ENCODE measurements at places on chromosomes 7 and 10.

GRCh38 chr7:150381785-150382122 lies 2.6 kb downstream of the ZNF775 start:
- no peak for DNase-seq

DNA sequence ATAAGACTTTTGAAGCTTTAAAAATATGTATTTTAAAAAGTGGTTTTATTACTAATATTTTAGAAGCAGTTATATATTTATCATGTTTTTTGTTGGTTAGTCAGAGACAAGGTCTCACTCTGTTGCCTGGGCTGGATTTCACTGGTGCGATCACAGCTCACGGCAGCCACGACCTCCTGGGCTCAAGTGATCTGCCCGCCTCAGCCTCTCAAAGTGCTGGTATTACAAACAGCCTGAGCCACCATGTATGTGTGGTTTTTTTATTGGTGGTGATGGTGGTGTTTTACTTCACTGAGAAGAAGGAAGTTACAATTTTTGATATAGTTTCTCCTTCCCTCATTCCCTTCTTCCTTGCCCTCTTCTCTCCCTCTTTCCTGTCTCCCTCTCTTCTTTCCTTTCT lies 13.4 kb downstream of the NHLRC2 start:
- no peak for DNase-seq

DNA sequence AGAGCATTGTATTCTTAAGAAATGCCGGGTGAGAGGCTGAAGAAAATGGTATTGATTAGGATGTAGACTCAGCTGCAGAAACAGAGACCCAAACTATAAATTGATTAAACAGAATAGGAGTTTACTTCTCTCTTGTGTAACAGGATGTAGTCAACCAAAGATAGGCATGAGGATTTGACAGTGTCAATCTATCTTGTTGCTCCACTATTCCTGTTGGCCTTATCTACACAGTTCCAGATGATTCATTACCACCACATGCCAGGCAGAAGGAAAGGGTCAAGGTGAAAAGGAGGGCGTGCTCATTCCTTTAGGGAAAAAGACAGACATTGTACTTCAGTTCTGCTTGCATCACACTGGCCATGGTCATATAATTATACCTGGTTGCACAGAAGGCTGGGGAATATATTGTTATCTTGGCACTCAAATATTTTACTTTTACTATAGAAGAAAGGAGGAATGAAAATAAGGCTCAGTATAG lies 11.9 kb upstream of the DMTF1 start:
- no peak for DNase-seq

DNA sequence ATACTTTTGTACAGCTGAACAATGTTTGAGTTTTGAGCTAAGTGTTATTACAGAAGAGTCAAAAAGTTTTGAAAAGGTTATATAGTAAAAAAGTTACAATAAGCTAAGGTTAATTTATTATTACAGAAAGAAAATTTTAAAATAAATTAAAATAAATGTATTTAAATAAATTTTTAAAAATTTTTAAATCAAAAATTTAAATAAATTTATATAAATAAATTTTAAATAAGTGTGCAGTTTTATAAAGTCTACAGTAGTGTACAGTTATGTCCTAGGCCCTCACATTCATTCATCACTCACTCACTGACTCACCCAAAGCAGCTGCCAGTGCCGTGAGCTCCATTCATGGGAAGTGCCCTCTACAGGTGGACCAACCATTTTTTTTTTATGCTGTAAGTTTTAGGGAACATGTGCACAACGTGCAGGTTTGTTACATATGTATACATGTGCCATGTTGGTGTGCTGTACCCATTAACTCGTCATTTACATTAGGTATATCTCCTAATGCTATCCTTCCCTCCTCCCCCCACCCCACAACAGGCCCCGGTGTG lies 462.9 kb upstream of the ZMIZ1 start:
- DNase-seq: no peak

- DNase-seq: no peak
Measured at GRCh38 chr10:88243836-88244730, 339.0 kb downstream of the RNLS start.

- peak; percentile 68 for DNase-seq
Measured at GRCh38 chr10:69318867-69319727, 40.8 kb downstream of the HK1 start.

DNA sequence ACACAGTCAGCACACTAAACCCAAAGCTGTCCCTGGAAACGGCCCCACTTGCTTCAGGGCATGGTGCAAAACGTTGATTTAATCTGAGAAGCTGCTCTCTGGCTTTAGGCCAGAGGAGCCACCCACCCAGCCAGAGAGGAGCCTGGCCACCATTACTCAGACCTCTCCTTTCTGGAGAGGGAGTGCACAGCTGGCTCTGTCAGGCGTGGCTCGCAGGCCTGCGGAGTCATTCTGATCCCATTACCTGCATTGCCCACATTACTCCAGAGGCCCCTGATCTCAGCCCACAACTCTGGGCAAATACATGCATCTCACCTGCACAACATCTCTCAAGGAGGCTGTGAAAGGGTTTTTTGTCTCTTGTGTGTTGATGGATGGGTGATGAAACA lies 370.0 kb upstream of the IGFBP3 start:
- DNase-seq: no peak

GRCh38 chr7:91465595-91466061 lies 201.4 kb downstream of the FZD1 start:
- DNase-seq: no peak

GRCh38 chr7:155811895-155812761 lies at the start of gene SHH:
SHH (minus strand) TSS chr7:155812463; CDS start chr7:155812122, 341 bp downstream.
- DNase-seq: no peak

GRCh38 chr7:41700044-41700471 lies 2.8 kb downstream of the INHBA start:
- no peak for DNase-seq

GRCh38 chr10:72243822-72244437 lies 27.9 kb upstream of the ASCC1 start:
- peak; percentile 19 for DNase-seq

DNA sequence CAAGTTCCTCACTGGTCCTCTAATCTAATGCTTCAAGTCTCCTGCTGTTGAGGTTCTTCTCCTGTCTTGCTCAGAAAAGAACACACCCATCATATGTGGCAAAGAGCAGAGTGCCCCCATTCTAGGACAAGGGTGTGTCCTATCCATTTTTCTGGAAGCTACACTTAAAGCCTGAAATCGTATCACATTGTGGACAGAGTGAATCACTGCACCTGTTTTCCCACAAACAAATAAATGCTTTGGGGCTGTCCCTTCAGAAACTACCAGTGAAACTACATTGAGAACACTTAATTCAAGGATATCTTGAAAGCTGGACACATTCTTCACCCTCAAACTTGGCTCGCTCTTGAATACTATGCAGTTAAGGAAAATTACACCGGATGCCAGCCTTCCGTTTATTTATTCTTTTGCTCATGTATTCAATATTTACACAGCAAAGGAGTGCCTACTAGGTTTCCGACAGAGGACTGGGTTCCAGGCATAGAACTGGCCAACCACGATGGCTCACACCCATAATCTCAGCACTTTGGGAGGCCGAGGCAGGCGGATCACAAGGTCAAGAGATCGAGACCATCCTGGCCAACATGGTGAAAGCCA lies 473.0 kb downstream of the GALNT17 start:
- no peak for DNase-seq

DNA sequence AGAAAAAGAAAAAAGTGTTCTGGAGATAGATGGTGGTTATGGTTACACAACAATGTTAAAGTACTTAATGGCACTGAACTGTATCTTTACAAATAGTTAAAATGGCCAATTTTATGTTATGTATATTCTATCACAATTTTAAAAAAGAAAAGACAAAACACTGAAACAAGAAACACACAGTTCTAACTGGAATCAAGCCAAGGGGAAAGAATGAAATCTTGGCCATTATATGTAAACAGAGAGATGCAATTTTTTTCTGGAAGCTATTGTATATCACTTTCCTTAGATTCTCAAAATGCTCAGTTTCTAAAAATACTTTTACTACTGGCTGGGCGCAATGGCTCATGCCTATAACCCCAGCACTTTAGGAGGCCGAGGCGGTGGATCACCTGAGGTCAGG lies 4.1 kb downstream of the COA1 start:
- no peak for DNase-seq

DNA sequence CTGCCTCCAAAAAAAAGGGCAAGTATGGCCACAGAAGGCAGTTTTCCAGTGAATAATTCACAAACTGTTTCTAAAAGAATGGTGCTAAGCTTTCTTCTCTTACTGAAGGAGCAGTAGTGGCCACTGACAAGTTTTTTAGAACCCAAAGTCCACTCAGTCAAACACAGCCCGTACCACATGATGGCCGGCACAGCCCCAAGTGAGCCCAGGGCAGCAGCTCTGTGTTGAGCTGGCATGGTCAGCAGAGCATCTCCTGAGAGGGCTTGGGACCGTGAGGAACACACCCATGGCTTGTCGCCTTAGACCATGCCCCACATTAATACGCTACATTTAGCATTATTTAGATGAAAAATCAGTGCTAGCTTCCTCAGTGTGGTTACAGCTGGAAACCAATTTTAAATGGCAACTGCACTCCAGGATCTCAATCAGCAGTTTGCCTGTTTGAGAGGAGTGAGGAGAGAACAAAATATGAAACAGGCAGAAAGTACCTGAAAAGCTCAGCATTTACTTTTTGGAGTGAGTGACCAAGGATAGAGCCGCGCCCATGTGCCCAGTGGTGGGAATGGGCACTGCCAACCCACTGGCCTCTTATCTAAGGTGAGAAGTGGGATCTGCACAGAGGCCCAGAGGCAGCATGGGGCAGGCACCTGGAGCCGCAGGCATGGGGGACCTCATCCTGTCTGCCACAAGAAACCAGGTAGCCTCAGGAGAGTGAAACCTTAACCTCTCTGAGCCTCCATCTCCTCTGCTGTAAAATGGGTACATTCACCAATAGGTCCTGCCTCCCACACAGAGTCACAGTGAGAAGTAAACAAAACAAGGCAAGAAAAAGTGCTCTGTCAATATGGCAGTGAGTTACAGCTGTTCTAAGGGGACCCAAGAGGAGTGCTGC lies 17.4 kb downstream of the PSAP start:
- no peak for DNase-seq

DNA sequence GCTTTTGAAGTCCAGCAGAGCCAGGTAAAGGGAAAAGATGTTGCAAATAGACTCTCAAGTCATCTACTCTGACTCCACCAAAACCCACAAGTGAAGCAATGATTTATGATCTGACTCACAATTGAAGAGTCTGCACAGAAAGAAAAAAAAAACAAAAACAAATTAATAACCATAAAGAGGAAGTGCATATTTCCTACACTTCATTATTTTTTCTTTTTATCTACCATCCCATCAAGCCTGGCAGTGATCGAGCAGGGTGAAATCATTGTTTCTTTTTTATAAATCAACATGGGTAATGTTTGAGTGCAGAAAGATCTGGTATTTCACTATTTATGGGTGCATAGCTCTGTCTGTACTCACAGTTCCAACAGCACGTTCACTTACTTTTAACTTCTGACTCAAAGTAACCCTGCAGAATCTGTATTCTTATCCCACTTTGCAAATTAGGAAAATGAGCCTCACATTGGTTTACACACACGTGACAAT lies 829.0 kb downstream of the TNS3 start:
- DNase-seq: no peak

GRCh38 chr7:99840136-99840869 lies 12.5 kb downstream of the CYP3A43 start:
- no peak for DNase-seq

- DNase-seq: no peak
Measured at GRCh38 chr10:131070856-131071255, 240.7 kb downstream of the TCERG1L start.

GRCh38 chr10:68121852-68122251 lies 12.6 kb downstream of the MYPN start:
- no peak for DNase-seq

DNA sequence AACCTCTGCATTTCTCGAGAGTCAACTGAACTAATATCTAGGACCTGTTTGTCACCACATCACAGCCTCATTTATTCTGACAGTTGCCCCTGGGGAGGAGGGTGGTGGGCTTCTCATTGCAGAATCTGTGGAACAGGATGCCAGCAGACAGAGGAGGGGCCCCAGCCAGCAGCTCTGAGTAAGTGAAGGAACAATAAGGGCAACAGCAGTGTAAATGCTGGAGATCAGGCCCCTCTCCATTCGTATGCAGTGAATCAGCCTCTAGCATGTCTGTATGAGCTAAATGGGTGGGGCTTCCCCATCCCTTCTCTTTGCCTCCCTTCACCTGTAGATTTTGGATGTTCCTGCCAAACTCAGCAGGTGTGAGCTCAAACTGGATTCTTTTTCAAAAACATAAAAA lies 7.7 kb upstream of the CPVL start:
- DNase-seq: no peak

DNA sequence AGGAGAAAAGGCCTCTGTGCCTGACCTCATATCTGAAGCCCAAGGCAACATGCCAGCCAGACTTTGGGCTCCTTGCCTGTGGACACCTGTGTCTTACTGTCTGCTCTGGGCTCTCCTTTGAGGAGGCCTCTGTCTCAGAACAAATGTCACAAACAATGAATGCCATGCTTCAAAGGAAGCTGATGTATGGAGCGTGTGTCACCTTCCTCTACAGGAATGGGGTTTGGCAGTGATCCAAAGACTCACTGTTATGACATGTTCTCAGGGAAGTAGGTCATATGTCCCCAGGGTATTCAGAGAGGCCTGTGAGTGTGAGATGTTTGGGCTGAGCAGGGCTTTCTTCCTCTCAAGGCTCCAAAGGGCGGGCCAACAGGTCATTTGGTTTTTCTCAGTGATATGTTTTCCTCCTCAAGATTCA lies 38.4 kb downstream of the PTPRE start:
- DNase-seq: no peak

DNA sequence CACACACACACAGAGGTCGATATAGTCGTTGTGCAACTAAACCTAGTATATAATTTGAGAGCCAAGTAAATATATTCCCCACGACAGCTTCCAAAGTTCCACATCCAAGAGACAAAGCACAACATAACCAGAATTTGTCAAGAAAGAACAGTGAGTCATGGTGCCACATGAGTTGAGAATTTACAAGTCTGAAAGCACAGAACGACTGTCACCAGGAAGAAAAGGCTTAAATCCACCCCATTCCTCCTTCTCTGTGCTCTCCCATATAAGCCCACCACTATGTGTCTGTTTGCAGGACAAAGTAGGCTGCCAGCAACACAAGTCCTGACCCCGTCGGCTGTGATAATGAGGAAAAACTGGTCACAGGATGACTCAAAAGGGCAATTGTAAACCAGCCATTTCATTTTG lies 32.8 kb downstream of the GSAP start:
- no peak for DNase-seq

DNA sequence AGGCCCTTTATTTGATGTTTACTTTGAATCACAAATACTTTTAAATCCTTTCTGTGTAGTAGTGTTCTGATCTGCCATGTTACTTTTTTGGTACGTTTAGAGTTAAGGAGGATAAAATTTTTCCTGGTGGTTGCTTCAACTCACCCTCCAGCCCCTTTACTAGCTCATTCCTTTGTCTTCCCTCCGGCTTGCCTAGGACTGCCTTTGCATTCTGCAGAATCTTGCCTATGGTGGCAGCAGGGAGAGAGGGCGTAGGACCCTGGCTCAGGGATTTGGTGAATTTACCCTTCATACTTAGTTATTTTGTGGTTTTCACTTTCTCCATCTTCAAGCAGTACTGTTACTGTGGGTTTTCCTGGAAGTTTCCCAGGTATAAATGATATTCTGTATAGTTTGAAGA lies 833.5 kb downstream of the XPNPEP1 start:
- DNase-seq: no peak

GRCh38 chr7:82172881-82173280 lies 270.7 kb downstream of the CACNA2D1 start:
- no peak for DNase-seq

Measured in HAP-1 (cell line).